Kidney tubule cell (primary cell): ENCODE measurements at places on chromosomes 7 and 10.

DNA sequence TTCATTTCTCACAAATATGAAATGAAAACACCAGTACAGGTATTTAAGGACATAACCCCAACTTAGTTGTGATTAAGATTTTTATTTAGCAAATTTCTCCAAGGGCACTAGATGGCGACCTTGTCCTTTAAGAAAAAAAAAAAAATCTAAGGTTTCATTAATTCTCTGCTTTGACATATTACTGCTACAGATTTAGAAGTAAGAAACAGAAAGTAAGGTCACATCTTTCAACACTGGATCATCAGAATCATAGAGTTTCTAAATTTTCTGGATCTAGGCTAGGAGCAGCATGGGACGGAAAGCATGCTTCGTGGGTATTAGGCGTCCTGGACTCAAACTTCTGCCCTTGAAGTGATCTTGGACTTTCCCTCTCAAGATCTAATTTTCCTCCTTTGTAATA, 85.5 kb upstream of the PRKG1 start:
- peak; percentile 13 for DNase-seq

DNA sequence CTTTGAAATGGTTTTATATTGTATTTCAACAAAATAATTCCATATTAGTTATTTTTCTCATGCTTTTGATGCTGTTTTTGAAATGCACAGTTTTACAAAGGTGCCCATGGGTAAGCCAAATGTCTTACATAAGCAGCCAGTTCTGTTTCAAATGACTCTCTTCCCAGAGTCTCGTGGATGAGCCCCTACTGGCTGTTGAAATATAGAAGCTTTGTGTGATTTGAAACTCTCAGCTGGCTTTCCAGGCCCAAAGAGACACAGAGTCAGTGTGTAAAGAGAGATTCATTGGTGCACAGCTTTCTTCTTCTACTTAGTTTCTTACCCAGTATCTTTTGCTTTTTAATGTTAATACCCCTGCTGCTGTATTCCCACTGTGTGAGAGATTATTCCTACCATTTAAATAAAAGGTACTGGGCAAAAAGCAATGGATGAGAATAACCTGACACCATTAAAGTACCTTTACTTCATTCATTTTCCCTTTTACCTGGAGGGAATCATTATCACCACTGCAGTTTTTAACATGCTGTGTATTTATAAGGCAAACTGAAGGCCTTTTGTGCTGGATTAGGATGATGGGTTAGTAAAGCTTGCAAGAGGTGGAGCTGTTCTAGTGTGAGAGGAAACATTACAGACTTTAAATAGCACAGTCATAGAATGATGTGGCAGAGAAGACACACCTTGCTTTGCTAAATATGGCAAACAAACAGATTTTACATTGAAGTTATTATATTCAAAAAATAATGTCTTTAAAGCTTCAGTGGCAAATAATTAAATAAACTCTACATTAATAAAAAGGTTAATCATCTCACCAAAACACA, 415.1 kb downstream of the THSD7A start:
- DNase-seq, result no peak

GRCh38 chr7:26346611-26347203, 55.0 kb downstream of the SNX10 start:
- DNase-seq, result peak; percentile 96

GRCh38 chr7:129188892-129189660, 643 bp downstream of the SMO start:
- peak; percentile 38 for DNase-seq

DNA sequence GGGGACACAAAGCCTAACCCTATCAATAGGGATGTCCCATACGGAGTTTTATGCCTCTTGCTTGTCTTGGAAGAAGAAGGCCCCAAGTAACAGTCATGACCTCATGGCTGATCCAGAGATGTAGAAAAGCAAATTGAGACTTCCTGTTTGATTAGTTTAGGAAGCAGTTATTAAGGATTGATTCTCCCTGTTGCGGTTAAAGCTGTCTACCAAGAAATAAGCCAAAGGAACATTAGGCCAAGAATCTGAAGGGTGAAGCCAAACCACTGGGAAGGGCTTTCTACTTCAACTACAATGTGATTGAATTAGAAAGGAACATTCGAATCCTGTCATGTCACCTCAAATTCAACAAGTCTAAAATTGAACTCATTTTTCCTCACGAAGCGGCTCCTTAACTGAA, 60.5 kb upstream of the AGBL3 start:
- no peak for DNase-seq

DNA sequence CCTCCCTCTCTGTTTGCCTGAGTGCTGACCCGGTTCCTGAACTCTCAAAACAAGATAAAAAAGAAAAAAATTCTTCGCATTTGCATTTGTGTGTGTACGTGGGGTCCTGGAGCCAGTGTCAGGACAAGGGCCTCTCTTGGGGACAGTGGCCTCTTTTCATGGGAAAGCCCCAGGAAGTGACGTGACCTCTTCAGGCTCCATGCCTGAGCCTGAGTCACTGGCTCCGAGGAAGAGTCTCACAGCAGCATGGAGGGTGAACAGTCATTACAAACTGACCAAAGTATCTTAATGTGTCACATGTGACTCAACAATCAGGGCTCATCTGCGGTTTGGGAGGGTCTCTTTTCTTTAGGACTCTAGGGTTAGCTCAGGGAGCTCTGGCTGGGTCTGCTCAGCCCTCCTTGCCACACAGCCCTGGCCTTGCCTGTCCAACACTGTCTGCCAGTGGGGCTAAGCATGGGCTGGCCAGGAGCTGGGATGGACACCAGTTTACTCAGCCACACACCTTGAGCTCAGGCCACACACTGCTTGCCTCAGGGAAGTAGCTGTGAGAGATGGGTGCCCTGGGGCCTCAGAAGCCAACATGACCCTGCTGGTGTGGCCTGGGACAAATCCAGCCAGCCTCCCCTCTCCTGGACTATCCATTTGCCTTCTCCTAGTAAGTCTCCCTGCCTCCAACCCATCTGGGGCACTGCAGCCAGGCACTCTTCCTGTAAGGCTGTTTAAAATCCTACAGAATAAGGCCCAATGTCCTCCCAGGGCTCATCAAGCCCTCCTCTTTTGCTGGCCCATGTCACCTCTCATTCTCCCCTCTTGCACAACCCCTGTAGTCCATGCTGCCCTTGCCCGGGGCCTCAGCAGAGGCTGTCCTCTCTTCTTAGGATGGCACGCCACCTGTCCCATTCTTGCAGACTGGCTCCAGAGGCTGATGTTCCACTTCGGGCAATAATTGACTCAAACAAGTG, 10.5 kb downstream of the TMEM273 start:
- peak; percentile 96 for DNase-seq

DNA sequence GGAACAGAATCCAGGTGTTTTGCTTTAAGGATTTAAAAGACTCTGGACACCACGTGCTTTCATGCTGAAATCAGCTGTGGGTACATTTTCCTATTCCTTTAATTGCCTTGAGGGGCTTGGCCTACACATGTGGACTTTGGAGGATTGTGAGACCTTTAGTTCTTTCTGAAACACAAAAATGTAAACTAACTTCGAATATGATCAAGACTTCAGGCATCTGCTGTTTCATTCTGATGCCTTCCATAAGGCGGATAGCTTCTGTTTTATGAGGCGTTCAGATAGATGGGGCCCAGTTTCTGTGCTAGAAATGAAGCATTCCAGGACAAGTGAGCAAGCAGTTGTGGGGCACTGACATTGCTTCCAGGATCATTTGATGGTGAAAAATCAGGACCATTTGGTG, 1.5 kb upstream of the NOBOX start:
- no peak for DNase-seq

GRCh38 chr7:127946111-127946510, 85.1 kb downstream of the LRRC4 start:
- no peak for DNase-seq

DNA sequence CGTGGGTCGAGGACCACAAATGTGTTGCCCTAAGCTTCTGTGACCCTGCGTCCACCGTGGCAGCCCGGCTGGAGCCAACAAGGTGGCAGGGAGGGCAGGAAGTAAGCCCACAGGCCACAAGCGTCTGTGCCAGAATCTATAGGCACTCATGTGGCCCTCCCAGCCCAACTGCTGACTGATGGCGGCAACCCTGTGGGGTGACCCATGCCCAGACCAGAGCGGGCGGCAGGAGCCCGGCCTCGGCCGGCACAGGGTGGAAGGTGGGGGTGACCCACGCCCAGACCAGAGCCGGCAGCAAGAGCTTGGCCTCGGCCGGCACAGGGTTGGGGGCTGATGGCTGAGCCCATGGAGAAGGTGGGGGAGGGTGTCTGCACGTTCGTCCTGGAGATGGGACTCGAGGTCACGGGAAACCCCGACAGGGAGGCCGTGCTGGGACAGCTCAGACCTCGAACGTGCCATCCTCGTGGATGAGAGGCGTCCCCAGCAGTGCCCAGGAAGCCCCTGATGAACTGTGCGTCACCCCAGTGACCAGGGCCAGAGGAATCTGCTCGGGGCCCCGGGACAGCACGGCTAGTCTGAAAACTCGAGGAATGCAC, 181.0 kb downstream of the ELFN1 start:
- DNase-seq, result no peak

DNA sequence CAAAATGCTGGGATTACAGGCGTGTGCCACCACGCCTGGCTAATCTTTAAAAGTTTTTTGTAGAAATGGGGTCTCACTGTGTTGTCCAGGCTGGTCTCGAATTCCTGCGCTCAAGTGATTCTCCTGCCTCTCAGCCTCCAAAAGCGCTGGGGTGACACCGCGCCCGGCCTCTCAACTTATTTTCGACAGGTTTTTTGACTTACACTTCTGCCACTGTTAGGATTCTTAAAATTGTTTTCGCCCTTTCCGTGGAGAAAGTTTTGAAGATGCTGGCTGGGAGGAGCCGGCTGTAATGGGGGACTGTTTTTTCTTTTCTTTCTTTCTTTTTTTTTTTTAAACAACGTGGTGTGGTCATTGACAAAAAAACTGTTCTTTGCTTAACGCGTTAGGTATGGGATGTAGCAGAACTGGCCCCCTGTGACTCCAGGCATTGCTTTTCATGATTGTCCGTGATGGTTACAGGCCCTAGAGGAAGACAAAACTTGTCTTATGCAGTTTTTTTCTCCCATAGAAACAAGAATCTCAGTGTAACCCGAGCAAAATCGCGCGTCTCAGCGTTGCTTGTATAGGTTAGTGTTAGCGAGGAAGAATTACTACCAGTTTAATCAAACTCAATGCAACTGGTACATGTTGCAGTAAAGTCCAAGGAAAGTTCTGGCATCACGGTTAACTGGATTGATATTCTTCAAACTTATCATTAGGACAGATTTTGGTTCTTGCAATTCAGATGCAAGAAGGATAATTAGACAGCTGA, 72.2 kb downstream of the DAGLB start:
- DNase-seq, result peak; percentile 33

DNA sequence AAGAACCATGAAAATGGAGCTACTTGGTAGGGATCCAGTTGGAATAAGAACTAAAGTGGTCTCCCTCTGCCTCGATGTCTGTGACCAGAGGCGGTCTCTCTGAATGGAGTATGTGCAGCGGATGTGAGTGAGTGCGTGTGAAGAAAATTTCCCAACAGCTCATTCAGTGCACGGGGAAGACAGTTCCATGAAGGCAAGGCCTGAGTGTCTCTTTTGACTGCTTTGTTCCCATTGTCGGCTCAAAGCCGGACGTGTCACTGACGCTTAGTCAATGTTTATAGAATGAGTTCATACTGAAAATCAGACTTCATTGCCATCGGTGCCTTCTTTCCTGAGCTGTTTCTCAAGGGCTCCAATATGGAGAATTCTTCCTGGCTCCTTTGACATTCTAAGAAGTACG, 55.3 kb upstream of the GRB10 start:
- peak; percentile 62 for DNase-seq

DNA sequence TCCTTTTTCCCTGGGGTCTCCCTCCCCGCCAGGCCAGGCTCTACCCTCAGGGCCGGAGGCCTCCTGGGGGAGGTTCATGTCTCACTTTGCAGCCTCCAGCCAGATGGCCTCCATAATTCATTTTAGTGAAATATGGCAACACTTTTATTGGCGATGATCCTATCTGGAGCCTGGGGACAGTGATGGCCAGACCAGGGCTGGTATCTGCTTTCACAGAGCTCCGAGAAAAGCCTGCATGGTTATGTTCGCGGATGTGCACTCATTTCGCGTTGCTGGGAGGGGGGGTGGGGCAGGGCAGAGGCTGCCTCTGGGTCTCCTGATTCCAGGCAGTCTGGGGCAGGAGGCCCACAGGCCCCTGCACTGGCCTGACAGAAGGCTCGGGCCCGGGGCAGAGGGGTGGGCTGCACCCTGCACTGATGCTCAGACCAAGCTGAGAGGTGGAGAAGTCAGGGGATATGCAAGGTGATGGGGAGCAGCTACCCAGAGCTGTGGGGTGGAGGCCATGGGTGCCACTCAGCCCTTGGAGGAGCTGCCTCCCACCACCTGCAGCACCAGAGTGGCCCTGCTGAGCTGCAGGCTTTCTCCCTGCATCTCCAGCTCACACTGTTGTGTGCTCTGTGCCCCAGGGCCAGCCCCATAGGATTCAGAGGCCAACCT, 85.3 kb upstream of the RET start:
- DNase-seq, result no peak

- DNase-seq, result peak; percentile 44
Observed at GRCh38 chr10:70715853-70716795, 43.8 kb downstream of the ADAMTS14 start.

GRCh38 chr7:77550586-77550985, 13.5 kb downstream of the PTPN12 start:
- no peak for DNase-seq

- peak; percentile 82 for DNase-seq
Observed at GRCh38 chr7:43648473-43649406, 65.8 kb downstream of the STK17A start.

DNA sequence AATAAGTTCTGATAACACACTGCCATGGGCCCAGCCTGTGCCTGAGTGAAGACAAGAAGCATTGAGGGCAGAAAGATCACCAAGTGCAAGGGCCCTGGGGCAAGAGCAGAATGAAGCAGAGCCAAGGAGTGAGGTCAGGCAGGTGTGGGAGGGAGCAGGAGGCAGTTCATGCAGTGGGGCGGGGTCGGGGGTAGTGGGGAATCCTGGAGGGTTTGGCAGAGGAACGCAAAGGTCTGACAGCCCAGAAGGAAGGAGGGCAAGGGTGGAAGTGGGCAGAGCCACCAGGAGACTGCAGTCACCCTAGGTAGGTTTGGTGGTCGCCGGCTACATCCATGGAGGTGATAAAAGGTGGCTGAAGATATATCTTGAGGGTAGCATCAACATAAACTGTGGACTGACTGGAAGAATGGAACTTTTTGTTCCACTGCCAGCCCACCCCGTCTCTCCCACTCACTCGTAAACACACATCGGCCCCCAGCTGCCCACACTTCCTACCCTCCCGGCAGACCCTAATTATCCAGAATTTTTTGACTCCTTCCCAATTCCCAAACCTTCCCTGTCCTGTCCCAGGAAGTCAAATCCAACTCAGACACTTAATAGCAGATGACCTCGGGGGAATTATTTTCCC, 172.4 kb downstream of the ARHGAP12 start:
- DNase-seq, result no peak
